ENCODE measurements at places on chromosomes 2 and 18.

DNA sequence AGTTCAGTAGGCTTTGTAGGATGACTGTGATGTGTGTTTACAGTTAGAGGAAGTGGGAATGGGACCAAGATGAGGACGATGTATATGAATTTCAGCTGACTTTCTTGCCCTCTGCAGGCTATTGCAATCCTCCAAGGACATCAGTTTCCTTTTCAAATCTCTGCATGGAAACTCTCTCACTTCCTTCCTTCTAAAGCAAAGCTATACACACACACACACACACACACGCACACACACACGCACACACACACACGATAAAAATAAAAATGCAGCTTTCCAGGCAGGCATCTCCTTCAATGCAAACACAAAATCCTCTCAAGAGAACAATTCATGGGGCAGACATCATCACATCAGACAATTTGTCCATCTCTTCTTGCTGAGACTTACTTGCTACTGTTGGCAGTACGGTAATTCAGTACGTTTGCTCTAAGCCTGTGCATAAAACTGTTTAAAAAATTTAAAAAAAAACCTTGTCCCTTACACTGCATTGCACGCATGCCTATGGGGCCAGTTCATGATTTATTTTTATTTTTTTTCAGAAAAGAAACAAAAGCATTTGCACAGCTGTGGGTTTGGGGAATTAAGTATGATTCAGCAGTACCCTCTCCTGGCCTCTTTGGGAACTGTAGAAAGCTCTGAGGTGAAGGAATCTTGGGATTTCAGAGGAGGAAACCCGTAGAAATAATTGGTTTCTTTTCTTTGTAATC is 27.1 kb upstream of the ICOS start:
- no peak for DNase-seq

- no peak for DNase-seq
Measured at GRCh38 chr2:191247381-191248057, 2.3 kb downstream of the MYO1B start.

GRCh38 chr2:6082625-6083018 is 390.4 kb downstream of the SOX11 start:
- DNase-seq = no peak

GRCh38 chr2:109233643-109234042 is 104.6 kb downstream of the SH3RF3 start:
- no peak for DNase-seq

DNA sequence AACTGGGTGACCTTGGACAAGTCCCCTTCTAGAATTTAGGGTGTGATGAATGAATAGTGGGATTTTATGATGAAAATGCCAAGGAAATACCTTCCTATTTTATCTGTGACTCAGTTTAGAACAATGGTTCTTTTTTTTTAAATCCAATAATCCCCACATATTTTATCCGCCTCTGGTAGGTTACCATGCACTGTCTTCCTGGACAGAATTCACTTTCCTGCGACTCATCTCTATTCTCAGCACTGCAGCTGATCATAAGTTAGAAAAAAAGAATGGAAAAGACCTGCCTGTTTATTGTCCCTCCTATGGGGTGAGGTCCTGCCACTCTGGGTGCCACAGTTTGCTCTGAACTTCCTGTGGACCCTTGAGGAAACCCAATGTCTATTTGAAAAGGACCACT is 73.1 kb downstream of the IRS1 start:
- DNase-seq = no peak

DNA sequence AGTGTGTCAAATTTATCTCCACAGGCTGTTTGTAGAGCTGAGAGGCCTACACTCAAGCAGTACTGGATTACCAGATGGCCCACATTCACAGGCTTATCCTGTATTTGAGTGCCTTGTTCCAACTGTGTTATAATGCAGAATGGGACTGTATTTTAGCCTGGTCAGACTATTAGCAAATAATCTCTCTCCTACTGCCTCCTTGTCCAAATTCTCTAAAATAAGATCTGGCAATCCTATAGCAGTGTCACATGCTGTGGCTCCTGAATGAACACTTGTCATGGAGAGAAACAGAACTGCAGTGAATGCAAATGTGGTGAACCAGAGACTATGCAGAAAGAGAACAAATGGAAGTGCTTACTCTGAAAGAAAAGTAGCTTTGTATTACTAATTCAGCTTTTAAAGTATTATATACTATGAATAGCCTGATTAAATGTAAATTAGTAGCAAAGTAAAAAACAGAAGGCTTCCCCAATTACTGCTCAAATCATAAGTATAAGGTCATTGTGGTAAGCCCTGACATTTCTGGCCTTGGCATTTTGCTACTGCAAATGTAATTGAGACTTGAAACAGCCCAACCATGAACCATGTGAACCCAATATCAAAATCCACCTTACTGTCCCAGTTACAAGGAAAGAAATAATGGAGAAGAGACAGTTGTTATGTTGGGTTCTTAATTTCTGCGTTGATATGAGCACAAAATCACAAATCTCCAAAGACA is 80.0 kb downstream of the MAP4K3 start:
- DNase-seq = no peak

- DNase-seq = no peak
Measured at GRCh38 chr18:49038423-49038822, 87.7 kb upstream of the SMAD7 start.

DNA sequence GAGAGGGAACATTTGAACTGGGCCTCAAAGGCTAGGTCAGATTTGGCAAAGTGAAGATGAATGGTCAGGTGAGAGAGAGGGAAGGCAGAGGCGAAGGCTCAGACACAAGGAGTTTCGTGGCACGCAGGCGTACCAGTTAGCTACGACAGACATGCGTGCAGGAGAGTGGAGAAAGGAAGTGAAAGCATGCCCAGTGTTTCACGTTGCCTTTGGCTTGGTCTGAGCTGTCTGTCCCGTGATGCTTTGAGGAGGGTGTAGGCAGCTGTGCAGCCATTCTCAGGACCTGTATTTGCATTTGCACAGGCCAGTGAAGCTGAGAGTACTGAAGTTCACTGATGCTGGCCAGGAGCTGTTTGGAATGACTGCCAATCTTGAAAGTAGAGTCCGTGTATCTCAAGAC is 69.5 kb downstream of the HNRNPLL start:
- DNase-seq = no peak

DNA sequence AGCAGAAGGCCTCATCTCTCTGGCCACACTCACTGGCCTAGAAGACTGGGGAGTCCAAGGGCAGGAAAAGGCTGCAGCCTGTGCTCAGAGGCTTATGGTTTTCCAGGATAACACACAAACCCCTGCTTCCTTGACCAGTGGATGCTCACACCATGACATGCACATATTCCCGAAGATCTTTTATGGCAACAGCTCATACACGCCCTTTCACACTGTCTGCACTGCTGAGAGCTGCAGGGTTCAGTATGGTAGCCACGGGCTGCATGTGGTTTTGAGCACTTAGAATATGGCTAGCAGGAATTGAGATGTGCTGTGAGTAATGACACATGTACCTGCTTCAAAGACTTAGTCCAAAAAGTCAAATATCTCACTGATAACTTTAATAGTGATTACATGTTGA is 95.8 kb downstream of the VSNL1 start:
- no peak for DNase-seq
